Stromal cell of bone marrow (primary cell): ENCODE measurements at places on chromosomes 11 and 22.

GRCh38 chr22:39496131-39496838 is 5.8 kb upstream of the MIEF1 start:
- DNase-seq: peak; percentile 54

GRCh38 chr11:13269775-13270174 is 7.8 kb upstream of the BMAL1 start:
- peak; percentile 76 for DNase-seq

- no peak for DNase-seq
These were observed 572.7 kb downstream of the SOX6 start for GRCh38 chr11:15783619-15784018.

DNA sequence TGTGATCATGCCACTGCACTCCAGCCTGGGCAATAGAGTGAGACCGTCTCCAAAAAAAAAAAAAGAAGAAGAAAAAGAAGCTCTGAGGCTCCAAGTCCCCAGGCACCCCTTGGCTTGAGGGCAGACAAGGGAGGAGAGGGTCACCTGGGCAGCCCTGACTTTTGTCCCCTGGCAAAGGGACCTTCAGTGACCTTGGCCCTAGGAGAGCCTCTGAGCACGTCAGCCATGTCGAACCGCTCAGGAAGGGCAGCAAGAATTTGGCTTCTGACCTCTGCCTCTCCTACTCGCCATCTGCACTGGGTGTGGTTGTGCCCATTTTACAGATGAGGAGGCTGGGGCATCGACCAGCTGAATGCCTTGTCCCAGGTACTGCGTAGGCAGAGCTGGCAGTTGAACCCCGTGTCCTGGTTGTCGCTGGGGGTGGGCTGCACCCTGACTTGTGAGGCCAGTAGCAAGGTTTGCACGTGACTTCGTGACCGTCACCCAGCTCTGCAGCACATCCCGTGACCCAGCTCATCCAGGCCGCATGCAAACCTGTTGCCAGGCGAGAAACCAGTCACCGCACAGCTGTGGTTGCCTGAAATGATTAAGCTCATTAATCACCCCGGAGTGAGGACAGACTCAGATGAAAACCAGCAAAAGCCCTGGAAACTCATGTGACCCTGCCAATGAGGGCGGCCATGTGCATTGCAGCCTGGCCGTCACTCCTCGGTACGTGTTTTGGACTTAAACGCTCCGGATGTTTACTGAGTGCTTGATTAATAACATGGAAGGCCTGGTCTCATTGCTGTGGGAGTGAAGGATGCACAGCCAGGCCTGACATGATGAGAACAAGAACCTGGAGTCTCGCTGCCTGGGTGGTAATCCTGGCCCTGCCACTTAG is 47.7 kb upstream of the PPP6R3 start:
- DNase-seq: peak; percentile 22

GRCh38 chr11:12189543-12190235 is 79.3 kb downstream of the MICAL2 start:
- no peak for DNase-seq

DNA sequence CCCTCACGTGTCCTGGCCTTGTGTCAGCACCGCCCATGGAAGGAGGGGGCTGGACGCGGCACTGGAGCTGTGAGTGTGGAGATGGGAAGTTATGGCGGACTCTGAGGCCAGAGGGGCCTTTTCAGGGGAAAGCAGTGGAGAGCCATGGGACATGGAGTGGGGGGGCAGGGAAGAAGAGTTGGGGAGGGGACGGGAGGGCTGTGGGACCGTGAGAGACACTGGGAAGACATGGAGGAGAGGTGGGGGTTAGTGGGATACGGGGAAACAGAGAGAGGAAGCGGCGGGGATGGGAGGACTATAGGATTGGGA is 58.2 kb downstream of the FBXO7 start:
- DNase-seq: no peak

DNA sequence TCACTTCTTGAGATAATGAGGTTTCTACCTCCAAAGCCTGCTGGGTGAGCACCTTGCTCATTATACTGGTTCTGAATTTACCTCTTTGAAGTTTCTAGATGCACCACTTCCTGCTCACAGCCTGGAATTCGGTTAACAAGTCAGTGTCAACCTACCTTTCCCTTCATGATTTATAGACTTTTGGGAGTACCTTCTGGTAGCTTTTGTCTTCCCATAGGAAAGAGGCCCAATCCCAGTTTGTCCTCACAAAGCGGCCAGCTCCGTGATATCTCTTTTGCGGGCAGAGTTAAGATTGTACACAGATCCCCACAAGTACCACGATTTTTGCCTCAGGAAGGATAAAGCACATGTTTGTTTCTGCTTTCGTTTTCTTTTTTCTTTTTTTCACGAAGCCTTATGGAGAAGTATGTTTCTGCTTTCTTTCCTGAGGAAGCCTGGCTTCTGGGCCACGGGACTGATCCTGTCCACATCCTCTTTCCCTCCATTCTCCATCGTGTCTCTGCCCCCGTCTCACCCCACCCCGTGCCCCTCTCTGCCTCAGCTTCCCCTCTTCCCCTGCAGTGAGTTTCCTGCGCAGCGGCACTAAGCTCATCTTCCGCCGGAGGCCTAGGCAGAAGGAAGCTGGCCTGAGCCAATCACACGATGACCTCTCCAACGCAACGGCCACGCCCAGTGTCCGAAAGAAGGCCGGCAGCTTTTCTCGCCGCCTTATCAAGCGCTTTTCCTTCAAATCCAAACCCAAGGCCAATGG is 5.7 kb upstream of the HINFP start:
- DNase-seq: no peak

- no peak for DNase-seq
These were observed 103.4 kb downstream of the BRD1 start for GRCh38 chr22:49724030-49724892.

GRCh38 chr11:296171-297050 is 2.9 kb downstream of the IFITM5 start:
- DNase-seq: no peak

- DNase-seq: no peak
These were observed 3.2 kb downstream of the SIRT3 start for GRCh38 chr11:232783-233565.

DNA sequence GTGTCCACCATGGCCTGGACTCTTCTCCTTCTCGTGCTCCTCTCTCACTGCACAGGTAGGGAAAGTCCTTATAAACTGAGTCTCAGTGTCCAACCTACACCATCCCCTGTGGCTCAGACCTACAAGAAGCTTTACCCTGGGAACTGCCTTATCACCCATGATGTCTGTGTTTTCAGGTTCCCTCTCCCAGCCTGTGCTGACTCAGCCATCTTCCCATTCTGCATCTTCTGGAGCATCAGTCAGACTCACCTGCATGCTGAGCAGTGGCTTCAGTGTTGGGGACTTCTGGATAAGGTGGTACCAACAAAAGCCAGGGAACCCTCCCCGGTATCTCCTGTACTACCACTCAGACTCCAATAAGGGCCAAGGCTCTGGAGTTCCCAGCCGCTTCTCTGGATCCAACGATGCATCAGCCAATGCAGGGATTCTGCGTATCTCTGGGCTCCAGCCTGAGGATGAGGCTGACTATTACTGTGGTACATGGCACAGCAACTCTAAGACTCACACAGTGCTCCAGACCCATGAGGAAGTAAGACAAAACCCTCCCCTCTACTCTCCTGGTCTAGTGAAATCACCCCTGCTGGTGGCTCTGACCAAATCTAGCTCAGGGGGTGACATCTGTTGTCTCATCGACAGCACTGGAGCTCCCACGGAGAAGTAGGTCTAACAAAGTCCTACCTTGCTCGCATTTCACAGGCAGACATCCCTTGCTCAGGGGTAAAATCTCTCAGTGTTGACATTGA is 74.3 kb downstream of the VPREB1 start:
- DNase-seq: no peak

DNA sequence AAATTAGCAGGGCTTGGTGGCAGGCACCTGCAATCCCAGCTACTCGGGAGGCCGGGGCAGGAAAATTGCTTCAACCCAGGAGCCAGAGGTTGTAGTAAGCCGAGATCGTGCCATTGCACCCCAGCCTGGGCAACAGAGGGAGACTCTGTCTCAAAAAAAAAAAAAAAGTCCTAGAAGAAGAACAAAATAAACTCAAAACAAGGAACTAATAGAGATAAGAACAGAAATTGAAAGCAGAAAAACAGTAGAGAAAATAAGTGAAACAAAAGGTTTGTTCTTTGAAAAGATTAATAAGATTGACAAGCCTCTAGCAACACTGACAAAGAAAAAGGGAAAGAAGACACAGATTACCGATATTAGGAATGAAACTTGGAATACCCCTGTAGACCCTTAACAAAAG is 45.1 kb upstream of the CBX7 start:
- no peak for DNase-seq

DNA sequence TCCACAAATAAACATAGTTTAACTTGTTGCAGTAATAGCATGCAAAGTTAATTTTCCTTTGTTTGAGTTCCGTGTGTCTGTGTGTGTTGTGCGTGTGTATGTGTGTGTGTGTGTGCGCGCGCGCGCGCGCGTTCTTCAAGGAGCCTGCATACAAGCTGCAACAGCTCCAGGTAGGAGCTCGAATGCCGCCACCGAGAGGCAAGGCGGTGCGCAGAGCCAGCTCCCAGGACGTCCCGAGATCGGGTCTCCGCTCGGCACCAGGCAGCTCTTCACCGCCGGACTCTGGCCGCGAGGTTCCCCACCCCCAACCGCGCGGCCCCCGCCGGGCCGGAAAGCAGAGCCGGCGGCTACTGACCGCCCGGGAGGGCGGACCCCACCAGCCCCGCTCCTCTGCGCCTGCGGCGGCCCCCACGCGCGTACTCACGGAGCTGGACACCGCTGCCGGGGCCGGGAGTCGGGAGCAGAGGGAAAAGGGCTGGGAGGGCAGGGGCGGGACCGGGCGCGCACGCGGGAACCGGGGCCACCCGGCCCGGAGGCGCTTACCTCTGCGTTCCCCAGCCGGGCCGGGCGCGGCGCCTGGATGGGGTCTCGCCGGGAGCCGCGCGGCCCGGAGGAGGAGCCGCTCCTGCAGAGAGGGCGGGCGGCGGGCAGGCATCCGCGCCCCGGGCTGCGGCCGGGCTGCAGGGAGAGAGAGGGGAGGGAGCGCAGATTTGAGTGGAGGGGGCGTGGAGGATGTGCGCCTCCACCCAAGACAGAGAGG is 40.4 kb upstream of the AKIP1 start:
- DNase-seq: peak; percentile 25

- DNase-seq: peak; percentile 77
These were observed at the start of gene SMTN for GRCh38 chr22:31080848-31081649. Gene SMTN, plus strand, starts transcription at chr22:31081318. Its CDS starts 1,941 bp downstream, at chr22:31083259.
